Activated CD8-positive, alpha-beta memory T cell treated with anti-CD3 and anti-CD28 coated beads for 36 hours (primary cell): ENCODE measurements at places on chromosomes 4 and X. TPM values are rescaled to one million over a fixed set of nuclear protein-coding genes. Genes with fewer than 3 reads are reported as not detected.

Gene IRS4
- not detected for total RNA-seq

Gene CACNA1F
- 0.21 TPM for total RNA-seq

Gene PNCK
- not detected for total RNA-seq

Gene AREG
- 0.65 TPM for total RNA-seq

Gene PRDM8
- 7.2 TPM for total RNA-seq
